ENCODE measurements at places on chromosomes 12 and 14.

DNA sequence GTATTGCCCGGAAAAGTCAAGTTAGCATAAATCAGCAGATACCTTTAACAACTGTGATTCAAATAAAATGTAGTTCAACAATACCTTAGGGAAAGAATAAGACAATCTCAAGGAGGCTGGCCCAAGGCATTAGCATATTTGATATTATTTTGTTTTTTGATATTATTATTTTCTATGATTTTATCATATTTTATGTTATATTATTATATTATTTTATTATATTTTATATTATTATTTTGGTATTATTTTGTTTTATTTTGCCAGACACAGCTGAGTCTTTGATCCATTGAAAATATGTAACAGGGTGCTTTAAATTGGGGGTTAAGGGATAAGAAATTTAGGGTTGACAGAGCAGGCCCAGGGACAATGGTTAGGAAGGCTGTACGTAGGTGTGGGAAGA is 607.9 kb upstream of the USP15 start:
- no peak for DNase-seq

DNA sequence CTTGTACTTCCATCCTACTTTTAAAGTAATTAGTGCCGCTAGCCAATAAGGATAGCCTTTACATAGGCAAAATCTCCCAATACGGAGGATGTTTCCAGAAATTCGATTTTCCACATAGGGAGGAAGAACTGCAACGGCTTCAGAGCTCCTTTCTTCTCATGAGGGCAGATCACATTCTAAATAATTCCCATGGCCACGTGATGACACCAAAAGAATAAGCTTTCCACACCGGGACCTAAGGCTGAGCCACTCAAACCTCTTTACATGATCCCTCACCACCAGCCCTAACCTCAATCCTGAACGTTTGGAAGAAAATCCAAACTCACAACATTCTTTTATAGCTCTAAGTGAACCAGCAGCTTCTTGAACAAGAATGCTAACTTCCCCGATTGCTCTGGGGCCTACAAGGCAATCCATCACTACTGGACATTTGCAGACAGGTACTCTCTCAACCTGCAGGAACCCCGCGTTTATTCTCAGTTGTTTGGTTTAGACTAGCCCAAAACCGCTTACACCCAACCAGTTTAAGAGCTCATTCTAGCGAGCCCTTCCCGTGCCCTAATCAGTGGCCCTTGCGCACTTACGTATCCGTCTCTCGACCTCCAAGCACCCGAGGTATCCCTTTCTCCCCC is 884 bp downstream of the CAPRIN2 start:
- DNase-seq = no peak

DNA sequence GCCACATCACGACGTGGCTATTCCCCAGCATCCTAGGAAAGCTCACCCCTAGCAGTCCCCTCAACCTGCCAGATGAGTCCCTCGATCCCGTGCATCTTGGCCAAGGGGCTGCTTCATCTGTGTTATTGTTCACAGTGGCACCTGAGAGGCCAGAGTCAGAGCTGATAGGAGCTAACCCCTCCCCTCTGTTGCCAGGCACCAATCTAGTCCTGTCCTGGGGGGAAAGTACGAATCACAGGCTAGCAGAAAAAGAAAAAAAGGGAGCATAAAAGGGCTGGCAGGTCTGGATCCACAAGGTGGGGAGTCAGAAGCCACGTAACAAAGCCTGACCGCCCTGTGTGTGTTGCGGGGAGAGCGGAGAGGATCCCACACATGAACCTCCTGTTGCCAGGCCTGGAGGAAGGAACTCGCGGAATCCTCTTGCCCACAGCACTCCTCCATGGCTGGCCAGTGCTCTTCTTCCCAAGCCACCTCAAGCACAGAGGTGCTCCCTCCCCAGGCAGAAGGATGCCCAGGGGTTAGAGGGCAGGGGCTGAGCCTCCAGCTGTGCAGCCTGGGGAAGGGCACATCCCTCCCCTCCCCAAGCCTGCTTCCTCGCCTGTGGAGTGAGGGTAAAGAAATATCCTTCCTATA is 91.8 kb downstream of the ITPK1 start:
- DNase-seq = no peak

DNA sequence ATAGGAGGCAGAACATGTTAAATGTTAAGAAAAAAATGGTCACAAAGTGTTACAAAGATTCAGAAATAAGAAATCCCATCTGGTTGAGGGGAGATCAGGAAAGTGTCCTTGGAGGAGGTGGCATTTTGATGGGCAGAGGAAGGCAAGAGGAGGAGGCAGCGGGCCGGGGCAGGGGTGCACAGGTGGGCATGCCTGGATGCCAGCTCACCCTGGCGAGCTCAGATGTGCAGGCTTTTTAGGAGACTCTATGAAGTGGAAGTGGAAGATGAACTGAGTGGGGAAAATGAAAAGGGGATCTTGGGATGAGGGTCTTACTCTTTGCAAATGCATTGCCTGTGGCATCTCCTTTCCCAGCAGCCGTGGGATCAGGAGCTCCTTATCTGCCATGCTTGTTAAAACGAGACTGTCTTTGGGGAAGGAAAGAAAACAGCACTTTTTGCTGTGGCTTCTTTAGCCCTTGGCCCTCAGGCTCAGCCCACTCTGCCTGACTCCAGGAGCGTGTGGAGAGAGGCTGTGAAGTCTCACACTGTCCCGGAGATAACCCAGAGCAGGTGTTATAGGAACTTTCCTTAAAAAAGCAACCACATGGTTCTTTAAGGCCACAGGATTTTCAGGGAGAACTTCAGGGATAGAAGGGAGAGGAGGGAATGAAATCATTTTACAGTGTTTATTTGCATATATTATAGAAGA is 62.6 kb downstream of the ELK3 start:
- DNase-seq = no peak

GRCh38 chr14:63404906-63405305 is 86.2 kb upstream of the GPHB5 start:
- no peak for DNase-seq

DNA sequence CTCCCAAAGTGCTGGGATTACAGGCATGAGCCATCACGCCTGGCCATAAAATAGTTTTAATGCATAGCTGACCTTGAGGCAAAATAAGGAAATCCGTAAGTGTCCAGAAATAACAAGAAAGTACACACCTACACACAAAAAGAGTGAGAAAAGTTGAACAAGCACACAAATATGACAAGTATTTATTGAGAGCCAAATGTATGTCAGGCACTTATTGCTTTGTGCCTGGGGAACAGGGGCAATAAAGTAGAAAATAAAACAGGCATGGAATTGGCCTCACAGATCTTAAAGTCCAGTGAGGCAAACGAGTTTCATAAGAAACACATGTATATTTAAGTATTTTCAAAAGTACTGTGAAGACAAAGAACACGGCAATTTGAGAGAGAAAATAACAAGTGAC is 103.7 kb downstream of the ERGIC2 start:
- no peak for DNase-seq

- no peak for DNase-seq
These were observed 7.4 kb downstream of the PKP2 start for GRCh38 chr12:32889011-32889760.

- DNase-seq = no peak
These were observed 1422.3 kb downstream of the AACS start for GRCh38 chr12:126487431-126487980.
